ENCODE measurements at places on chromosomes 12 and 14.
A peak's percentile ranks its signal among the peaks of the same experiment; 100 is the strongest.

GRCh38 chr12:51548241-51548640 lies 42.8 kb upstream of the SCN8A start:
- DNase-seq: no peak

- peak; percentile 14 for DNase-seq
Observed at GRCh38 chr12:30457621-30458289, 237.9 kb downstream of the IPO8 start.

- DNase-seq: no peak
Observed at GRCh38 chr12:87200289-87200979, 828.8 kb downstream of the C12orf50 start.

DNA sequence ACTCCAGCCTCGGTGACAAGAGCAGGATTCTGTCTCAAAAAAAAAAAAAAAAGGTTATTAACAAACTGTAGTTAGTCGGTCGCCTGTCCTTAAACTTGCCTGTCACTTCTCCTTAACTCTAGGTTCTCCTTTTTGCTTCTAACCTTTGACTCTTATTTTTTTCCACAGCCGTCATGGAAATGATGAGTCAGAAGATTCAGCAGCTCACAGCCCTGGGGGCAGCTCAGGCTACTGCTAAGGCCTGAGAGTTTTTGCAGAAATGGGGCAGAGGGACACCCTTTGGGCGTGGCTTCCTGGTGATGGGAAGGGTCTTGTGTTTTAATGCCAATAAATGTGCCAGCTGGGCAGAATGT lies 418 bp upstream of the MYG1 start:
- peak; percentile 22 for DNase-seq

DNA sequence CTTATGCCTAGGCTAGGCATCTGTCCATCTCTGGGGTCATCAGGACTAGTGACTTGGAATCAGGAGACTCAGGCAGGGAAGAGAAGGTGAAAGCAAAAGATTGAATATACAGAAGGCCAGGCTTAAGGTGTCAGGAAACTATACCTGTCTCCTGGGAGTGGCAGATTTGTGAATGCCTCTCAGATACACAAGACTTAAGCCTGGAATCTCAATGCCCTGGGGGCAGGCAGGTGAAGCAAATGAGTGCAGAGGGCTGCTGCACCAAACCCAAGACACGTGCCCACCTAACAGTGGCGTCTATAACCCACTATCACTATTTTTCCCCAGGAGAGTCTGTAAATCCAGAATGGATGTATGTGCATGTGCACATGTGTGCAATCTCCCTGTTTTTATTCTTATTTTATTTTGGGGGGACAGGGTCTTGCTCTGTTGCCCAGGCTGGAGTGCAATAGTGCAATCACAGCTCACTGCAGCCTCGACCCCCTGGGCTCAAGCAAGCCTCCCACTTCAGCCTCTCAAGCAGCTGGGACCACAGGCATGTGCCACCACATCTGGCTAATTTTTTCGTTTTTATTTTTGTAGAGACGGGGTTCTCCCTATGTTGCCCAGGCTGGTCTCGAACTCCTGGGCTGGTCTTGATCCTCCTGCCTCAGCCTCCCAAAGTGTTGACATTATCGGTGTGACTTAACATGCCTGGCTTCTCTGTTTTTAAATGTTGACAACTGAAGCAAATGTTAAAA lies 31.9 kb upstream of the FOS start:
- DNase-seq: no peak
